Suppressor macrophage treated with lipopolysaccharide for 1 hour (primary cell): ENCODE measurements at places on chromosomes 4 and X.
A peak's percentile ranks its signal among the peaks of the same experiment; 100 is the strongest.

DNA sequence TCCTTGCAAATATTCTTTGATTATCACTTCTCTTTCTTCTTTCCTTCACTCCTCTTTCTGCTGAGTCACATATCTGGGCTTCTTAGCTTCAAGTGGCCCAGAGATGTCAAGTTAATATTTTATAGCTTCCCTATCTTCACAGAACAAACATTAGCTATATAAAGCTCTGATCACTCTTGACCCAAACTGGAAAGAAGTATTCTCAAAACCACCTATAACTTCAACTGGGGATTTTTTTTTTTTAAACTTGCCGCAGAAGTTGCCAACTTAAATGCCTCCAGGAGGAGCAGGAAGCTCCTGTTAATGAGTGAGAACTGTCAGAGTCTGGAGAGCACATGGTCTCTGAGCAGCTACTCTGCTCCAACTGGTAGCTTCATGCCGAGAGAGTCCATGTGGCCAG, 233.3 kb upstream of the EDNRA start:
- no peak for DNase-seq

- DNase-seq, result peak; percentile 1
These were observed 57.7 kb downstream of the IL13RA2 start for GRCh38 chrX:114959729-114960128.

GRCh38 chr4:148056879-148057278, 325.0 kb downstream of the ARHGAP10 start:
- DNase-seq, result peak; percentile 92

DNA sequence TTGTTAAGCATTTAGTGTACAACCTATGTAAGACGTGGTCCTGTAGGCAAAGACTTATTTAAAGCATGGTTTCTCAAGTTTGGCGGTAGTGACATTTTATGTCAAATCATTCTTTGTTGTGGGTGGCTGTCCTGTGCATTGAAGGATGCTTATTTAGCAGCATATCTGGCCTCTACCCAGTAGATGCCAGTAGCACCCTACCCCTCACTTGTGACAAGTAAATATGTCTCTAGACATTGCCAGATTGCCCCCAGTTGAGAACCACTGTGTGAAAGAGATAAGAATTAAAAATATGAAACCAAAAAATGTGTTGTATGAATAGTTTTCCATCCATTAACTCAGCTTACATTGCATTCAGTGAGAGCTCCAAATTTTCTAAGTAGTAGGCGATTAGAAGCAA, 25.5 kb downstream of the MMAA start:
- DNase-seq, result no peak

DNA sequence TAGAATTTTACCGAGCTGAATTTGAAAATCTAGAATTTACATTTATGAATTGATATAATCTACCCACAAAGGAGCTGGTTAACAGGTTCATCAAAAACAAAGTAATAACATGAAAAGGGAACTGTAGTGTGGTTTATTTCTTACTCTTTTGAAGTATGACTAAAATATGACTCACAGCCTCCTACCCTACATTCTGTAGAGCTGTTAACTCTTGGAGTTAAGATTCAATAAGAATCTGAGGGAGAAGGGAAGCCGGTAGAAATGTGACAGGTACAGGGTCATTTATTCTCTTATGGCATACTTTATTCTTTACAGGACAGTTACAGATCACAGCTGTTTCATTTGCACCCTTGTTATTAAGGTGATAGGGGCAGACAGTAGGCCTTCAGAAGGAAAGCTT, 132.2 kb upstream of the FAM47B start:
- DNase-seq, result no peak

- DNase-seq, result no peak
These were observed 841.1 kb downstream of the CENPC start for GRCh38 chr4:66704243-66704642.

- DNase-seq, result no peak
These were observed 221.5 kb upstream of the SFRP2 start for GRCh38 chr4:154010371-154010770.

- no peak for DNase-seq
These were observed 1.9 kb upstream of the MTTP start for GRCh38 chr4:99572527-99573240.

- no peak for DNase-seq
These were observed 114.0 kb upstream of the DCLK2 start for GRCh38 chr4:149964001-149964796.

DNA sequence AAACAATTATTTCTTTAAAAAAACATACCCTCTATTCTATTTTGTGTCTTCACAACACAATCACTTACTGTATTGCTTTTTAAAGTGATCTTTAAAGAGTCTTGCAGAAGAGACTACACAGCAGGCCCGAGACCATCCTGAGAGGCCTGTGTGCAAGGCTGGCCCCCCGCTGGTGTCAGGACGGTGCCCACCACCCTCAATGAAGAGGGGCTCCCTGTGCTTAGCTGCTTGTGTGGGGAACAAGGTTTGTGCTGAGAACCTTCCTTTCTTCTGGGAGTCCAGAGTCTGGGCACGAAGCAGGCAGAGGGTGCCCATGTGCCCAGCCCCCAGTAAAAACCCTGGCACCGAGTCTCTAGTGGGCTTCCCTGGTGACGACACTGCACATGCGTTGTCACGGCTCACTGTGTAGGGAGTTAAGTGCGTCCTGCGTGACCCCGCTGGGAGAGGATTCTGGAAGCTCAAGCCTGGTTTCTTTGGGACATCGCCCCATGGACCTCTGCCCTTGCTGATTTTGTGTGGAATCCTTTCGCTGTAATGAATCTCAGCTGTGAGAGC, 22.0 kb downstream of the RGS12 start:
- DNase-seq, result no peak

DNA sequence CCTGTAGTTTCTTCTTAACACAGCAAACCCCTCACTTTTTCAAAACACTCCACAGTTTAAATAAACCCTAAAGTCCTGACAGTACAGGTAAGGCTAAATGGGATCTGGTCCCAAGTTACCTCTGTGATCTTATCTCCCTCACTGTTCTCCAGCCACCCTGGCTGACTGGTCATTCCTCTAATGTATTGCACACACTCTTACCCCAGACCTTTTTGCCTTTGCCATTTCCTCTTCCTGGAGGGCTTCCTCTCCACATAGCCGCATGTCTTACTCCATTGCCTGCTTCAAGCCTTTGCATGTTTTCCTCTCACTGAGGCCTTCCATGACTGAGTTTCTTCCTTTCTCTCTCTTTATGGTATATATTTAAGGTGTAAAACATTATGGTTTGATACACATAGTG, 19.5 kb upstream of the ANXA3 start:
- peak; percentile 4 for DNase-seq

GRCh38 chrX:39261446-39262147, 460.3 kb downstream of the MID1IP1 start:
- peak; percentile 68 for DNase-seq

- DNase-seq, result peak; percentile 22
These were observed 37.0 kb upstream of the FGF13 start for GRCh38 chrX:138748480-138748879.

- DNase-seq, result no peak
These were observed 404.5 kb downstream of the BCOR start for GRCh38 chrX:39693298-39693697.

DNA sequence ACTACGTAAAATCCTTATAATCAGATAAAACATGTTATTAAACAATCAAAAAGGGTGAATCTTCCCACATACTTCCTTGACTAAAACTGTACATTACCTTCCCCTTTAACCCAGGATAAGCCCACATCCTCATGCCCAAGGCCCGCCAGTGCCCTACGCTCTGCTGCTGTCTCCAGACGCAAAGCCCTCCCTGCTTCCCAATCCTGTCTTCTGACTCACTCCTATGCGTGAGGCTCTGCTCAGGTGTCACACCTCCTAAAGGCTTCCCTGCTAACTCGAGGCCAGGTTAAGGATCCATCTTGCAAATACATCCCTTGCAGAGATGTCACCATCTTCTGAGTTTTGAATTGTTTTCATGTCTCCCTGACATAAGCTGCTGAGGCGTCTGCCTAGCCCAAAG, 61.6 kb downstream of the STX18 start:
- no peak for DNase-seq

DNA sequence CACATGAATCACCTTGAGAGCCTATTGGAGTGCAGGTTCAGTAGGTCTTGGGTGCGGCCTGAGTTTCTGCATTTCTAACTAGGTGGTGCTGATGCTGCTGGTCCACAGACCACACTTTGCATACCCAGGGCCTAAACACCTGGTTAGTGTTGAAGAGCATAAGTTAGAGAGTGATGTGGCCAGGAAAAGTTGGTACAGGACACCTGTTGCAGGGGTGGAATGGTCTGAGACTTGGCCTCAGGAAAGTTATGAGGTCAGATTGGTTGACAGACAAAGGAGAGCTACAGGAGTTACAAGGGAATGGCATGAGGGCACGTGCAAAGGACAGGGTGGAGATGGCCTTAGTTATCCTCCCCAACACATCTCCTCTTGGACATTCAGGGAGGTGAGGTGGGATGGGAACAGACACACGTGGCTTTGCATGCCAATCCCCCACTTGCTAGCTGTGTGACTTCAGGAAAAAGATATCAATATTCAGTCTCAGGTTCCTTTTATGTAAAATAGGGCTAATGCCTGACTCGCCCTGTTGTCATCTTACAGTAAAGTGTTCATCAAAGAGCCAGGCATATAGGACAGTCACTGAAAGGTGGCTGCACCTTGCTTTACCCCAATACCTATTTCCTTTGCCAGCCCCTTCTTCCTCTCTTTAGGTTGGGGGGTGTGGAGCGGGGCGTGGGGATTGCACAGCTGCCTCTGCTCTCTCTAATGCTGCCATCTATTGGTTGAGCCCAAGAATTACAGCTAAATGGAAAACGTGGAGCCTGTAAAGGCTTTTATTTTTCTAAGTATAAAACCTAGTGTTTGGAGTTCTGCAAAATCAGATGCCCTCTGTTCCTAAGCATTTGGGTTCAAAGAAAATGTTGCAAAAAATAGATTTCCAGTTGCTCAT, 47.5 kb downstream of the ATG4A start:
- peak; percentile 32 for DNase-seq
